Activated CD8-positive, alpha-beta memory T cell treated with anti-CD3 and anti-CD28 coated beads for 24 hours (primary cell): ENCODE measurements at places on chromosomes 2 and 18.

- DNase-seq = no peak
Measured at GRCh38 chr2:16620590-16620989, 45.0 kb downstream of the CYRIA start.

GRCh38 chr2:29108225-29108624, 7.0 kb upstream of the CLIP4 start:
- DNase-seq = no peak

- DNase-seq = no peak
Measured at GRCh38 chr2:196723571-196723970, 75.9 kb downstream of the GTF3C3 start.

DNA sequence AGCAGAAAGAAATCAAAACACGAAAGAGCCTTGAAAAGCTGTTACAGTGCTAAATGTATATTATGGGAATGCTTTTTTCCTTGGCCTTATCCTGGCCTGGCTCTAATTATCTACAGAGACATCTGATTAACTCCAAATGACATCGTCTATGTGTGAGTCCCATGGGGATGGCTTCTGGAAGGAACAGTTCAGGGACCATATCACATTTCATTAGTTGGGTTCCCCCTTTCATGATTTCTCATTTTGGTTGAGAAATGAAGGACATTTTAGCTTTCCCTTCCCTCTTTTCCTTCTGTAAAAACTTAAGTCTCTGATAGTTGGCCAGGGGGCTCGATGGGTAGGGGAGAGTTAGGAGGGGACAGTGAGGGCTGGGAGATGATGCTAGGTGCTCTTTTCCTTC, 116.7 kb downstream of the PRKCE start:
- no peak for DNase-seq

GRCh38 chr2:81303321-81303720, 998.8 kb upstream of the LRRTM1 start:
- no peak for DNase-seq

DNA sequence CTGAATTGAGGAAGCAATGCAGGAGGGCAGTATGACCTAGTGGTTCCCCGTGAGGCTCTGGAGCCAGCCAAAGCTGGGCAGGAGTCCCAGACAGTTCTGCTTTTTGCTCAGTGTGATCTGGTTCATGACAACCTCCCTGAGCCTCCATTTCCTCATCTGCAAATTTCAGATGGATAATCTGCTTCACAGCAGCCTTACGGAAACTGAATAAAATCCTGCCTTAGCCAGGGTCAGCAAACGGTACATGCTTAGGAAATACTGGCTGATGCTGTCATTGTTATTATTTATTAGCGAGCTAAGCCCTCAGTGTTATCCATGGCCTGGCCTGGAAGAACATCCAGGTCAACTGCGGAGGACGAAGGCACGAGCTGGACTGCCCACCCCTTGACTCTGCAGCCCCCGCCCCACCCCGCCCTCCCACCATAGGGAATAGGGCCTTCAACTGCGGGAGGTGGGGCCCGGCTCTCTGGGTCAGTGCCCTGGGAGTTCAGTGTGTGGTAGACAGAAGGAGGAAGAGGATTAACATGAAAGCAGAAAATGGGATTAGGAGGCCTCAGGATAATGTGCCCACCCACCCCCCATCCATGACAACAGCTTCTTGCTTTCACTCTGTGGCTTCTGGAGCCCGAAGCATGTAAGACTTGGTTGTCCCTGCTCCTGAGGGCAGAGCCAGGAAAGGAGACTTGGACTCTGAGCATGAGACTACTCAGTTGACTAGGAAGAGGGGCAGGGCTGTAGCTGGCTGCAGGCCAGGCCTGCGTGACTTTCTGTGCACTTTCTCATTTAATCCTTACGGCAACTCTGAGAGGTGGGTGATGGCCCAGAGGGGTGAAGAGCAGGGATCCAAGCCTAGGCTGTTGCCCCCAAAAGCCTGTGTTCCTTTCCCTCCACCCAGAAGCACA, 13.1 kb downstream of the PKDCC start:
- no peak for DNase-seq

- DNase-seq = no peak
Measured at GRCh38 chr2:224034017-224034416, 5.1 kb downstream of the SERPINE2 start.

GRCh38 chr2:207996848-207997247, 28.5 kb downstream of the PLEKHM3 start:
- DNase-seq = no peak

- no peak for DNase-seq
Measured at GRCh38 chr2:151906633-151906998, 78.4 kb upstream of the ARL5A start.

DNA sequence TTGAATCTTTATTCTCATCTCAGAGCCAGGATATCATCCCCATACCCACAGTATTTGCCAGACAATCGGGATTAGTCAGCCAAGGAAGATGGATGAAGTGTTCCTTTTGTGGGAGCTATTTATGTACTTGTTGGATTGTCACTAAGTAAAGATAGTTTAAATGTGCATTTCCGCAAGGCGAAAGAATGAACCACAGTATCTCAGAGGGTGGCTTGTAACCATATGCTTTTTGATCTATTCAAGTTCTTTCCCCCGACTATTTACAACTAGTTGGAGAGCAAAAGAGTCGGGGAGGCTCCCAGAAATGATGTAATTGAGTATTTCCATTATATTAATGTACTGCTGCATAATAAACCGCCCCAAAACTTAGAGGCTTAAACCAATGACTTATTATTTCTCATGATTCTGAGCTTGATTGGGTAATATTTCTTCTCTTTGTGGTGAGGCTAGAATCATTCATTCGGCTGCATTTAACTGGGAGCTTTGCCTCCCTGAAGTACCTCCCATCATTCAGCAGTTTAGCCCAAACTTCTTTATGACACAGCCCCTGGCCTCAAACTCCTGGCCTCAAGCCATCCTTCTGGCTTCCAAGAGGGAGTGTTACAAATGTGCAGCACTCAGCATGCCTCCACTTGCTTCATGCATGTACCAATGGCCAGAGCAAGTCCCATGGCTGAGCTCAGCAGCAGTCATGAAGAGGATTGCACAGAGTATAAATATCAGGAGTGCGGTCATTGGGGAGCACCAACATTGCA, 423.7 kb downstream of the METTL4 start:
- DNase-seq = no peak

DNA sequence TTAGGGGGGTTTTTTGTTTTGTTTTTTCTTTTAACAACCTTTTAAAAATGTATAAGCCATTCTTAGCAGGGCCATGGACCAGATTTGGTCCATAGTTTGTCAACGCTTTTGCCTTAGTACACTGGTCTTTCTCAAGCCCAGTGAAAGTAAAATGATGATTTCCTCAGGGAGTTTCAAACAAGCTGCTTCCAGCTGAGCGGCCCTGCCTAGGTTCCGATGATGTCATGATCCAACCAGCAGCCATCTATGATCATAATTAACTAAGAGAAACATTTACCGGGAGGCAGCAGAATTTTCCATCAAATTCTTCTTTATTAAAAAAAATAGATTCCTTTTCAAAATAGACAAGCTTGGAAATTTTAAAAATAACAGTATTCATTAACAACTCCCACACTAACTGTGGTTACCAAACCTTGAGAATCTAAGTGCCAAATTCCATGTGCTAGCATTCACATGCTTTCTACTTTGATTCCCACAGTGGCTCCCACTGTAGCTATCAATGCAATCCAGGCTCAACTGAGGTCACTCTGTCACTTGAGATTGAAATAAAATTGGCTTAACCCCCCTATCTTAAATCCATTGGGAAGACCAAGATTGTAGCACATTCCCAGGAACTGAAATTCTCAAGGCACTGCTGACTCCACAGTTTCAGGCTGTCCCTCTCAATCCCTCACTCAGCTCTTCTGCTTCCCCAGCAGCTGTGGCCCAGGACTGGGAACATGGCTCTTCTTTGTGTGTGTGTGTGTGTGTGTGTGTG, 148.9 kb downstream of the RNF152 start:
- DNase-seq = no peak

GRCh38 chr2:100260712-100261620, 61.3 kb downstream of the LONRF2 start:
- no peak for DNase-seq
